ENCODE measurements at places on chromosomes 2 and 18. TPM values are rescaled to one million over a fixed set of nuclear protein-coding genes. Genes with fewer than 3 reads are reported as not detected.

TMEM37 gene
- 0.37 TPM for total RNA-seq

CKAP2L gene
- 0.74 TPM for total RNA-seq

INHA gene
- 0.46 TPM for total RNA-seq

TMEM17 gene
- total RNA-seq, result 1.8 TPM

EN1 gene
- total RNA-seq, result not detected

MZT2A gene
- total RNA-seq, result 47.0 TPM

MERTK gene
- total RNA-seq, result 0.14 TPM

POTEJ gene
- not detected for total RNA-seq

HOXD1 gene
- not detected for total RNA-seq

KCNJ13 gene
- not detected for total RNA-seq

ANKRD29 gene
- total RNA-seq, result 7.3 TPM

TRABD2A gene
- total RNA-seq, result 6.4 TPM

CPO gene
- total RNA-seq, result 0.09 TPM

QPCT gene
- total RNA-seq, result 9.5 TPM

AMER3 gene
- total RNA-seq, result not detected

SLC30A3 gene
- total RNA-seq, result under 0.01 TPM

BBS5 gene
- total RNA-seq, result 6.6 TPM
